ENCODE measurements at places on chromosomes 6 and 20.

DNA sequence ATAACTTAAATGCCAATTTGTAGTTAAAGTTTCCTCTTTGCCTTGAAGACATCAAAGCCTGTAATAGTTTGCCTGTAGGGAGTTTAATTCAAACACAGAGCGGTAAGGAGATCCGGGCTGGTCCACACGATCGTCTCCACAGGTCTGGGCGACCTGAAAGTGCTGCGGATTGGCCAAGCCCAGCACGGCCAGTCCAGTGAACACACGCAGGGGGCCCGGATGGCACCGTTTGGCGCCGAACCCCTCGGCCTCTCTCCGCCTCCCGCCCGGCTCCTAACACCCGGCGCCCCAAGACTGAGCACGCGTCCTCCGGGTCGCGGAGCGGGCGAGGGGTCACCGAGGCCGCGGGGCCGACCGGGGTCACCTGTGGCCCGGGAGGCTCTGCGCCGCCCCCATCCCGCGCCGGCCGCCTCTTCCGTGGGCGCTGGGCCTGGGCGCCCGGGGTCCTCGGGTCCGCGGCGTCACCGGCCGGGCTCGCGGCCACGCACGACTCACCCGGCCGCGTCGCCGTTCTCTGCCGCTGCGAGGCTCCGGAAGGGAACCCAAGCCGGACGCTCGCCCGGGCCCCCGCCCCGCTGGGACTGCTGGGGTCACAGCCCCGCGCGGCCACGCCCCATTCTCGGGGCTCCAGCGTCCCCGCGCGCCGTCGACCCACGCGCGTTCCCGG lies 481 bp downstream of the SERPINB6 start:
- no peak for DNase-seq

GRCh38 chr6:88135578-88136114 lies 30.5 kb downstream of the CNR1 start:
- no peak for DNase-seq

DNA sequence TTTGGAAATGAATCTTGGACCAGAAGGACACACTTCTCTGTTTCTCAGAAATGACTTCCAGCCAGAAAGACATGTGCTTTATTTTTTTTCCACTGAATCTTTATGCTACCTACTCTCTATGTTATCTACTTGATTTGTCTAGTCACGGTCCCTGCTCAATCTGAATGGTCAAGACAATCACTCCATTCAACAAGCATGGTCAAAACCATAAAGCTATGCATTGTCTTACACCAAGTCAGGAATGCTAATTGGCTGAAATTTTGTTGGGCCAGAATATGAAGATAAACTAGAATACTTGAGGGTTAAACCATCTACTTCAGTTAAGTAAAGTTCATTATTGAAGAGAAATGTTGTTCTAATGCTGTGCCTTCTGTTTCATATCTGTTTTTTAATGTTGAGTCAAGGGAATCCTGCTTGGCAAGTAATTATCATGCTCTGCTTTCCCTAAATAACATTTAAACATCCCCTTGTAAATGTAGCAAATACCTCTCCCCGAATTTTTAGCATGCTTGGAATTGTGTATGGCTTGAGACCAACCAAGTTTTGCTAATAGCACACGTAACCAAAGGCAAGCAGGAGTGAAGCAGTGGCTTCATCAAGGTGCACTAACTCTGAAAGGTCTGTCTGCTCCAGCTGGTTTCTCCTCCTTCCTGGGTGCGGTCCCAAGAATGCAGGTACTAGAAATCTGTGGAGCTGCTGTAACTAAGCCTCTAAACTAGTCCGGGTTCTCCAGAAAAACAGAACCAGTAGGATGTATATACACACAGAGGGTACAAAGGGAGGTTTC lies 190.3 kb upstream of the CDYL start:
- no peak for DNase-seq

DNA sequence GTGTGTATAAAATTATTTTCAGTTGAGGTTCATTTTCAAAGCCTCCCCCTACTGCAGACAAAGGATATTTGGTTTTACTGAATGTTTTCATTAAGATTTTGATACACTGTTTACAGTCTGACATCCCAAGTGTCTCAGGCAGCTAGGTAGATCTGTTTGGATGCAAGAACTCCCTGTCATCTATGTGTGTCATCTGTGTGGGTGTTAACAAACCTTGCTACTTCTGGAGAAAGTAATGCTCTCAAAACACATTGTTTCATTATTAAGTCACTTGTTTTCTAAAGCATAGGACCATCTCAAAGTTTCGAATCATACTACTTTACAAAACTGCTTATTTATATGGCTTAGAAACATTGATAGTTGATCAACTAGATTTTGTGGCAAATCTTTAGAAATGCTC lies 114.5 kb upstream of the TMEM170B start:
- no peak for DNase-seq

DNA sequence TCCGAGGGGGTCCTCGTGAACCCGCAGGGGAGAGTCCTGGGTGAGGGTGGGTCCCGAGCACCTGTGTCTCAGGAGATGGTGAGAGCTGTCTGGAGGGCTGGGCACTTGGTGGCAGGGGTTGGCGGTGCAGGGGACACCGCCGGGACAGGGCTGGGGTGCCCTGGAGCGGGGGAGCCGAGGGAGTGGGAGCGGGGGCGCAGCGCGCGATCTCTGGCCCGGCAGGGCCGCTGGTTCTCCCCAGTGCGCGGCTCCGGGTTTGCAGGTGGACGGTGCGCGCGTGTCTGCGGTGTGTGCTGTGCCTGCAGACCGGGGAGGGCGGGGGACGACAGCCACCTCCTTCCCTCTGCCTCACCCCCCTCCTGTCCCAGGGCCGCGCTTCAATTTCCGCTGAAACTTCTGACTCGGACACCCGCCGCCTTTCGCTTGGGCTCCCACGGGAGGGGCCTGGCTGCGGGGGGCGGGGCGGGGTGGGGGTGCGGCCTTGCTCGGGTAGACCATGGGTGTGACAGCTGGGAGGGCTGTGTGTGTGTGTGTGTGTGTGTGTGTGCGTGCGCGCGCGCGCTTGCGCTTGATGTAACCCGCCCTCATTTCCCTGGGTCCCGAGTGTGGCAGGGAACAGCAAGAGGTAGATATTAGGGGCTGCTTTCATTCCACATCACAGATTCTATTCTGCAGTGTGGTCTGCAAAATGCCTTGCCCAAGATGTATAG lies 1.2 kb downstream of the TRIB3 start:
- DNase-seq = no peak

- DNase-seq = no peak
Measured at GRCh38 chr6:121998631-121999030, 400.8 kb upstream of the HSF2 start.

GRCh38 chr6:93453956-93454355 lies 34.6 kb upstream of the EPHA7 start:
- DNase-seq = no peak

- no peak for DNase-seq
Measured at GRCh38 chr6:42423244-42423643, 28.5 kb downstream of the TRERF1 start.

GRCh38 chr6:55895972-55896730 lies 20.8 kb upstream of the BMP5 start:
- no peak for DNase-seq

DNA sequence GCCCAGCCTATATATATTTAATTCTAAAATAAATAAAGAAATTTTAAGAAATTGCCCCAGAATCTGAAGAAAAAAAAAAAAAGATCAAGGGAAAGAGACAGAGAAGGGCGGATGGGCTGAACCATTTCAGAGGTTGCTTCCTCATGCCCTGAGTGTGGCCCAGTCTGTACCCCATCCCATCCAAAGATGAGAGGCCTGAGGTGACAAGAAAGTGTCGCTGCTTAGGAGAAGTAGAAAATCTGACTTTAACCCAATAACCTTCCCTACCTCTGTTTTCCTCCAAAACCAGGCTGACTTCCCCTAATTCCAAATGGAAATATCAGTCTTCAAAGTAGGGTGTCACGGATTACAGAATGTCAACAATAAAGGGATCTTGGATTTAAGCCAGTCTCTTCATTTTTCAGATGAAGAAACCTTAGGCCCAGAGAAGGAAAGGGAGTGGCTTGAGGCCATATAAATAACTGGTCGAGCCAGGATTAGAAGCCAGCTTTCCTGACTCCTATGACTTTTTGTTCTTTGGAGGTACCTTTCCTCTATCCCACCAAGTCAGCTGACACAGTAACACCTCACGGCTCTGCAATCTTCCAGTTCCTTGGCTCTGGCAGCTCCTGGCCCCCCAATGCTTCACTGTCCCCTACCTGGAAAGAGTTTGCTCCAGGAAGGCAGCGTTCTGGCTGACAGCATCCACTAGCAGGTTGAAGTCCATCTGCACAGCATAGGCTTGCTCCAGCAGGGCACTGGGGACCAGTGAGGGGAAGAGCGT lies 10.1 kb downstream of the GSS start:
- DNase-seq = no peak

GRCh38 chr6:25601800-25602673 lies 50.0 kb upstream of the SCGN start:
- DNase-seq = peak; percentile 38

DNA sequence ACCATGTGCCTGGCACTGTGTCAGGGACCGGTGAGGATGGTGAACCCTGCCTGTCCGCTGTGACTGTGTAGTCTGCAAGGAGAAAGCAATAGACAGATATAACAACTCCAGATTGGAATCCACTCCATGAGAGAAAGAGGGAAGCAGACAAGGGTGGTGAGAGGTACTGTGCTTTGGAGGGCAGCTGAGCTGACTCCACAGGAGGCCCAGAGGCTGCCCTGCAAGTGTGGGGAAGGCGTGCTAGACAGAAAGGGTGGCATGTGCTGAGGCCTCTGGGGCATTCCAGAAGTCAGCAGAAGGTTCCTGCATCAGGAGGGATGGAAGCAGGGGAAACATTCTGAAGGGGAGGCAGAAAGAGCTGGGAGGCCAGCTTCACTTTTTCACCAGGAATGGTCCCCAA lies 39.3 kb upstream of the APCDD1L start:
- DNase-seq = no peak

GRCh38 chr20:18638768-18639167 lies 50.9 kb downstream of the DTD1 start:
- no peak for DNase-seq

GRCh38 chr6:89574910-89575561 lies 63.5 kb downstream of the LYRM2 start:
- no peak for DNase-seq

GRCh38 chr6:131811500-131811899 lies 3.7 kb downstream of the ENPP1 start:
- no peak for DNase-seq

DNA sequence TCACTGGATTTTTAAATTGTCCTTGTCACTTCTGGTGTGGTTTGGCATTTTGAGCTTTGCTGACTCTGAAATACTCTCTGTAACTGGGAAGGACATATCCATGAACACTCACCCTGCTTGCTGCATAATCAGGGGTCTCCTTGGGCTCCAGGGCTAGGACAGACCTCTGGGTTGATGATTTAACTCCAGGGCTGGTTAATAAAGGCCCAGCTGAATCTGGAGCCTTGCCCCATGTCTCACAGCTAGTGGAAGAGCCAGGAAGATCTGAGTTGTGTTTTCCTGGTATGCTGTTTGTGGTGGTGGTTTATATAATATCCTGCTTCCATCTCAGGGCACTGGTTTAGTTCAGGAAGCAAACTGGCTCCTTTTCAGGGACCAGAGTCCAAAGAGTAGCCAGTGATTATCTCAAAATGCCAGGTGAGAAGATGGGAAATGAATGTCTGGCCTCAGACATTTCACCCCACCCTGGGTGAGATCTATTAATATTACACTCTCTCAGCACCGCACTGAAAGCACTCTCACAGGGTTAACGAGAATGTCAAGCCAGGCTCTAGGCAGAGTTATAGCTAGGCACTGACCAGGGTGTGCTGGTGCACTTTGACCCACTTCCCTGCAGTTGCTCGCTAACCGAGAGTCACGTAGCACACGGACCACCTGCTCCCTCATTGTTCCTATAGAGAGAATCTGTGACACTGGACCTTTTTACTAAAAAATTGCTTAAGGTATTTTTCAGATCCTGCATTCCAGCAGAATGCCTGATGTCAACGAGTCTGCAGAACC lies 90.1 kb upstream of the SLC22A16 start:
- no peak for DNase-seq

DNA sequence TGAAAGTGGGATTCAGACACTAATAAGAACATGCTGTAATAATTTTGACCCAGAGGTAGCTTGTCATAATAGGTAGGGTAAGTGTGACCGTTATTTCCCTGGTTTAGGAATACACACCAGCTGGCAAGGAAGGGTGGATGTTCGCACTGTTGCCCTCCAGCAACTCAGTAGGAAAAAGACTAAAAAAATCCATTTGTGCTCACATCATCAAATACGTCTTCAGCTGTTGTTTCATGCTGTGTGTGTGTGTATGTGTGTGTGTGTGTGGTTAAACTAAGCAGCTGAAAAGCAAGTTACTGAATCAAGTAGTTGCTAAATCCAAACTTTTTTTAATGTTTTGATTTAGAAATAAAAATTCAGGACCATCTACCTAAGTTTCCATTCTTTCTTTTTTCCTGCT lies 218.7 kb downstream of the TRDN start:
- DNase-seq = no peak

DNA sequence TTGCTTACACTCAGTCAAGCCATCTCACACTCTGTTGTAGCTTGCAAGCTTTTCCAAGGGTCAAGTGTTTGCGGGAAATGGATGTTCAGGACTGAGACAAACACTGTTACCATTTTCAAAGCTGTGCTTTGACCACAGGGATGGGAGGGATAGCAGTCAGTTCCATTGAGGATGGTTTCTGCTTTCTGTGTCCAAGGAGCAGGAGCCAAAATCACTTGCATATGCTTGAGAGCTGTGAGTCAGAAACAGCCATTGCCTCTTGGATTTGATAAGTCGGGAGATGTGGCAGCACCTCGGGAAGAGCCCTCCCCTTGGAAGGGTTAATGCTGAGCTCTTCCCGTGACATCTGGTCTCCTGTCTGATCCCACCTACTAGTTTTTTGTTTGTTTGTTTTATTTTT lies 85.2 kb downstream of the TCP11 start:
- DNase-seq = no peak

GRCh38 chr6:157946865-157947532 lies 34.7 kb upstream of the SYNJ2 start:
- no peak for DNase-seq

DNA sequence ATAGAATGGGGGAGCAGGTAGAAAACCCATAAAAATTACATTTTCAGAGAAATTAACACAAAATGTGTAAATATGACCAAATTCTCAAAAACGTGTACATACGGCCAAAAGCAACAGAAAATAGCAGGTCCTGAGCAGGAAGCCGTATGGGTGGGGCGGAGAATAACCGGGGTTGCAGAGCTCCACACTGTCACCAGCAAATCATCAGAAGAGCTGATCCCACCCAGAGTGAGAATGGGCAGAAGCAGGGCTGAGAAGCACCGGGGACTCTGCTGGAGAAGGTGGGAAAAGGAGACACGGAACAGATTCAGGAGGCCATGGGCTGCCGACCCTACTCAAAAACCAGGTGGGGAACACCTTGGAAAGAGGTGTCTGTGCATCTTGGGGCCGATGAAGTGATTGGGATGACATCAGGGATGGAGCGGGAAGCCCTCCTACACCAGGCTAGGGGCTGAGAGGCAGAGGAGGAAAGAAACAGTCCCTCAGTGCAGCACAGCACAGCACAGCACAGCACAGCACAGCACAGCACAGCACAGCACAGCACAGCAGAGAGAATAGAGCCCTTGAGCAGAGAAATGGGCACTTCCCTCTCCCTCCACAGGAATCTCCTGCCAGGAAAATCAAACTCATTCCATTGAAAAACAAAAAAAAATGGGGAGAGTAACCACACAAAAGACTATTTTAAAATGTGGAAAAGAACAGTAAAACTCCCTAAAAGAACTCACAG lies 22.3 kb downstream of the STX7 start:
- no peak for DNase-seq

- no peak for DNase-seq
Measured at GRCh38 chr6:70980727-70981126, 23.9 kb upstream of the B3GAT2 start.
